ENCODE measurements at places on chromosomes 5 and 9.

DNA sequence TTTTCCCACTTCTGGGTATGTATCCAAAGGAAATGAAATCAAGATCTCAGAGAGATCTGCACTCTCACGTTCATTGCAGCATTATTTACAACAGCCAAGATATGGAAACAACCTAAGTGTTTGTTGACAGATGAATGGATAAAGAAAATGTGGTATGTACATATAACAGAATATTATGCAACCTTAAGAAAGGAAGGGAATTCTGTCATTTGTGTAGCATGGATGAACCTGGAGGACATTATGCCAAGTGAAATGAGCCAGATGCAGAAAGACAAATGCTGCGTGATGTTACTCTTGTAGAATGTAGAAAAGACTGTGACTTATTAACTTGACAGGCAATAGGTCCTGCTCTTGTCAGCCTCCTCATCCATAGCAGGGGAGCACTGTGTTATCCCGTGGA lies 31.4 kb downstream of the PPARGC1B start:
- no peak for DNase-seq

GRCh38 chr5:120297616-120298015 lies 166.5 kb upstream of the PRR16 start:
- DNase-seq: no peak

DNA sequence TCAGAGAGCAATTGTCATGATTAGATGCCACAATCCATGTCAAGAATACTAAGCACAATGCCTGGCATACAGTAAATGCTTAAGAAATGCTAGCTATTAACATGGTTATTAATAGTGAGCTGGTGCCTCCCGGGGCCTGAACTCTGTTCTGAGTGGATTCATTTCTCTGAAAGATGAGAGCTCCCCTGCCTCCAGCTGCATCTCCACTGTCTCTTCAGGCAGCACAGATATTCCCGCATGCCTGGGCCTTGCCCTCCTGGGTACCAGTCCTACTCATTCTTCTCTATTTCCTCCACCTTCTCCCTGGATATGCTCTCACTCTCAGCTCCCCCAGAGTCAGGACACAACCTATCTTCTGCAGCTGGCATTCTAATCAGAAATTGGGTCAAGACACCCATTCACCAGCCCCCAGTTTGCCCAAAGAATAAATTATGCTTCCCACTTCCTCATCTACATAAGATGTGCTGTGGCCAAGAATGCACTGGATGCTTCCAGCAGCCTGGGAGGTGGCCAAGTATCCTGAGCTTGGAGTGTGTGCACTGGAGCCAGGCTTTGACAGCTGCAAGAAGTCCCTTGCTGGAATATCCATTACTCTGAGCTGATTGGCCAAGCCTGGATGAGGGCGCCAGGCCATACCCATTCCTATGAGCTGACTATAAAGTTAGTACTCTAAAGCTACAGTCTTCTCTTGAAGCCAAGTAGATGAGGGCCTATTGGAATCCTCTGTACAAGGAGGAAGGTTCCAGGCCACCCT lies 669.0 kb downstream of the ACTL7B start:
- DNase-seq: no peak

- DNase-seq: no peak
Observed at GRCh38 chr9:137266162-137266527, 11.0 kb downstream of the NELFB start.

Measured in omental fat pad (tissue), 4 donors.